ENCODE measurements at places on chromosomes 11 and 22.
A peak's percentile ranks its signal among the peaks of the same experiment; 100 is the strongest.

- no peak for DNase-seq
Measured at GRCh38 chr11:119673052-119673758, 55.8 kb downstream of the NECTIN1 start.

DNA sequence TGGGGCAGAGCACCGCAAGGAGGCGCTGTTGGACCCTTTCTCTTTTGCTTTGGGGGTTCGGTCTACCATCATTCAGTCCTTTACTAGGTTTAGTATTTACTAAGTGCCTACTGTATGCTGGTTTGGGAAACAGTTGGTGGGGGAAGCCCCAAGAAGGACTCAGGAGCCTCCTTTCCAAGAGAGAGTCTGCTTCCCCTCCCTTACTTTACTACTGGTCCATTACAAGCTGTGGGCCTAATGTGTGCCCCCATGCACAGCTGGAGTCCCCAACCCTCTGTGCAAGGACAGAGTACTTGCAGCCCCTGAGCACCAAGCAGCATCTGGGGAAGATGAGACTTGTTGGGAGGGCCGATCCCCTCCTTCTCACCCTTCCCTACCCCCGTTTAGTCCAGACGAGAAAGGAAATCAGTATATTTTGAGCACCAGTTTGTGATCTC is 876 bp upstream of the UBE2L6 start:
- DNase-seq = no peak

- DNase-seq = no peak
Measured at GRCh38 chr22:17884893-17885292, 110.6 kb upstream of the BID start.

DNA sequence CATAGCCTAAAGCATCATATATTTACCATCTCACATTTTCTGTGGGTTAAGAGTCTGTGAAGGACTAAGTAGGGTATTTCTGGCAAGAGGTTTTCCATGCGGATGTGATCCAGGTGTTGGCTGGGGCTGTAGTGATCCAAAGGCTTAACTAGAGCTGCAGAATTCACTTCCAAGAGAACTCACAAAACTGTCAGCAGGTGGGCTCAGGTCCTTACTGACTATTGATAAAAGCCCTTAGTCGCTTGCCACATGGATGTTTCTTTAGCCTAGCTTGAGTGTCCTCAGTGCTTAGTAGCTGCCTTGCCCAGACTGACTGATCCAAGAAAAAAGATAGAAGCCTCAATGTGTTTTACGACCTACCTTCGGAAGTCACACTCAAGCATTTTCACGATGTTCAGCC is 250.8 kb downstream of the CNTN5 start:
- no peak for DNase-seq

GRCh38 chr11:6657346-6657745 is 1.7 kb upstream of the DCHS1 start:
- DNase-seq = no peak

GRCh38 chr11:9459667-9460321 is 1.0 kb upstream of the ZNF143 start:
- peak; percentile 35 for DNase-seq

- no peak for DNase-seq
Measured at GRCh38 chr11:59659981-59660380, 8.9 kb downstream of the PATL1 start.

DNA sequence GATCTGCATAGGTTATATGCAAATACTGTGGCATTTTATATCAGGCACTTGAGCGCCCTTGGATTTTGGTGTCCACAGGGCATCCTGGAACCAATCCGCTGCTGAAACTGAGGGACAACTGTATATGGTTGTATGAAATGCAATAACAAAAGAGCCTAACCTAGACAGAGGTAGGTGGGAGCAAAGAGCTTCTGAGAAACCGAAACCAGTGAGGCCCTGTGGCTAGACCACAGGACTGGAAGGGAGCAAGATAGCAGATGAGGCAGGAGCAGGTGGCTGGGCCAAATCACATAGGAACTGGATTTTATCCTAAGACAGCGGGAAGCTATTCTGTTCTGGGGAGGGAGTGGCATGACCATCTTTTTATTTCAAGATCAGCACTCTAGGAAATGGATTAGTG is 30.1 kb downstream of the RCN1 start:
- DNase-seq = no peak

GRCh38 chr11:77087723-77088225 is 14.9 kb upstream of the OMP start:
- DNase-seq = no peak

GRCh38 chr11:118059246-118059940 is 17.5 kb upstream of the TMPRSS4 start:
- DNase-seq = peak; percentile 41

- DNase-seq = peak; percentile 23
Measured at GRCh38 chr11:126083829-126084607, 21.4 kb upstream of the CDON start.

DNA sequence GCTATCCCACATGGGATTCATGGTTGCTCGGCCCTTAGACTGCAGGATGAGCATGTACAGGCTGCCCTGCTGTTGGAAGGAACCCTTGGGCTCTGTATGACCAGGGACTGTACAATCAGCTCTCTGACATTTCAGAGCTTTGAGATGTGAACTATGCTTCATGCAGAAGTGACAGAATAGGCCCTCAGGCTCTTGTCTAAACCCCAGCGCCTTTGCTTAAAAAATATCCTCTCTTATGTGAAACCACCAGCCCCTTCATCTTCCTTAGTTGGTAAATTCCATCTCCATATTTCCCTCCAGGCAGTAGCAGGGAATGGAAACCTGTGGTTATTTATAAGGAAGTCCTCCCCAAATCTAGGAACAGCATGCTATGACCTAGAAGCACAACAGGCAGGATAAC is 78.9 kb upstream of the PLET1 start:
- DNase-seq = no peak
